ENCODE measurements at places on chromosomes 11 and 22. TPM values are rescaled to one million over a fixed set of nuclear protein-coding genes. Genes with fewer than 3 reads are reported as not detected.

Gene KDM4E
- polyA plus RNA-seq = 0.30 TPM

Gene PGGHG
- polyA plus RNA-seq = 10.9 TPM

DNA sequence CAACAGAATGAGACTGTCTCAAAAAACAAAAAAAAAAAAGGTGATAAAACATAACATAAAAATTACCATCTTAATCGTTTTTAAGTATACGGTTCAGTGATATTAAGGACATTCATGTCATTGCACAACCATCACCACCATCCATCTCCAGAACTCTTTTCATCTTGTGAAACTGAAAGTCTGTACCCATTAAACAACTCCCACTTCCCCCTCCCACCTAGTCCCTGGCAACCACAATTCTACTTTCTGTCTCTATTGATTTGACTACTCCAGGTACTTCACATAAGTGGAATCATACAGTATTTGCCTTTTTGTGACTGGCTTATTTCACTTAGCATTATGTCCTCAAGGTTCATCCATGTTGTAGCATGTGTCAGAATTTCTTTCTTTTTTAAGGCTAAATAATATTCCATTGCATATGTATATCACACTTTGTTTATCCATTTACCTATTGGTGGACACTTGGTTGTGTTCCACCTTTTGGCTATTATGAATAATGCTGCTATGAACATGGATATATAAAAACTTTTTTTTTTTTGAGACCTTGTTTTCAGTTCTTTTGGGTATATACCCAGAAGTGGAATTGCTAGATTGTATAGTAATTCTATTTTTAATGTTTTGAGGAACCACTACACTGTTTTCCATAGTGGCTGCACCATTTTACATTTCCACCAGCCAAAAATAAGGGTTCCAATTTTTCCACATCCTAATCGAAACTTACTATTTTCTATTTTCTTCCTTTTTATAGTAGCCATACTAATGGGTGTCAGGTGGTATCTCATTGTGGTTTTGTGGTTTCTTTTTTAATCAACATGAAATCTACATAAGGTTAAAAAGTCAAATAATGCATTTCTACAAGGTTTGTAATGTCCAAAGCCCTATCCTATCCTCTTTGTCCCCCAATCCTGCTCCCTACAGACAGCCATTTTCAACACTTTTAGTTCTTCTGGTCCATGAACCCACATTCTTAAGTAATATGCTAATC, 23.4 kb upstream of the PIK3C2A start:
- DNase-seq = no peak

- DNase-seq = no peak
Observed at GRCh38 chr22:49031746-49032330, 795.8 kb downstream of the BRD1 start.

DNA sequence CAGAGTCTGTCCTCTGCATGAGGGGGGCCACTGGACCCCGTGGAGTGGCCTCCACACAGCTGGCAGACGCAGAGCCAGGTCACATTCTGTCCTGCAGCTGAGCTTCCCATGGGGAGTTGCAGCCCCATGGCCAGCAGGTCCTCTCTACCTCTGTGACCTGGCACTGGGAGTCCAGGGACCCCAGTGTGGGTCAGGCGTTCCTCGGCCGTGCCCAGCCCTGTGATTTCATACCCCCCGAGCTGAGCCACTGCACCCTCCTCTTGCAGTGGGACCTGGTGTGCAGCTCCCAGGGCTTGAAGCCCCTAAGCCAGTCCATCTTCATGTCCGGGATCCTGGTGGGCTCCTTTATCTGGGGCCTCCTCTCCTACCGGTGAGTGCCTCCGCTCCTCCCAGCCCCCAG, 32.2 kb upstream of the SLC22A12 start:
- DNase-seq = no peak

- DNase-seq = peak; percentile 43
Observed at GRCh38 chr11:113730887-113731726, 25.0 kb upstream of the TMPRSS5 start.

DNA sequence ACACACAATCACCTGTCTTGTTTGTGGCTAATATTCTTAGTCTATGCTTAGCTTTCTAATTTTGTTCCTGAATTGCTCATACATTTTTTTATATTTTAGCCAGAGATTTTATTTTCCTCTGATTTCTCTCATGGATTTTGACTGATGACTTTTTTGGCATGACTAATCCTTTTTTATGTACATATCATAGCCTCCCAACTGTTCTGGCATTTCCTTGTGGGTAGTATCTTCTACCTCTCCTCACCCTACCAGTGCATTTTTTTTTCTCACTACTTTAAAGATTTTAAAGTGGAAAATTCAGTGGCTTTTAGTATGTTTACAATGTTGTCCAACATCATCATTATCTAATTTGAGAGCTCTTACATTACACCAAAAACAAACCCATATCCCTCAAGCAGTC, 84.4 kb upstream of the TENM4 start:
- DNase-seq = no peak

GRCh38 chr11:77003963-77004362, 30.2 kb upstream of the B3GNT6 start:
- DNase-seq = no peak

DNA sequence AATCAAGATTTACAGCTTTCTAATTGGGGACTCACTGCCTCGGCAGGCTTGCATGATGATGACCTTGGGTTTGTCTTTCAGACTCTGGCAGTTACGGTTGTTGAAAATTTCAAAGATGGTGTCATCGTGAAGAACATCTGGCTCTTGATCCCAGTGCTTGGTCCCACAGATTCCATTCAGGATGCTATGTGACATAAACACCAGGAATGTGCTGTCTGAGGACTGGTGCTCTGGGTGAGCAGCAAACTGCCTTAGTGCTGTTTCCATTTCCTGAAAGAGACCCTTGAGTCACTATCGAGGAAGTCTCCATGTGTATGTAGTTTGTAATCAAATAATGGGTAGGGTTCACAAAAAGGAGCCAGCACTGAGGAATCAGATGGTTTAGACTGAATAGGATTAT, 7.1 kb downstream of the CASP12 start:
- DNase-seq = no peak

Measured in renal cortex interstitium (tissue), 15 donors.